ENCODE measurements at places on chromosomes 5 and 9.

- peak; percentile 73 for DNase-seq
Measured at GRCh38 chr9:127589955-127590370, 22.1 kb upstream of the STXBP1 start.

GRCh38 chr5:146940295-146940694 lies 61.7 kb upstream of the PPP2R2B start:
- no peak for DNase-seq

DNA sequence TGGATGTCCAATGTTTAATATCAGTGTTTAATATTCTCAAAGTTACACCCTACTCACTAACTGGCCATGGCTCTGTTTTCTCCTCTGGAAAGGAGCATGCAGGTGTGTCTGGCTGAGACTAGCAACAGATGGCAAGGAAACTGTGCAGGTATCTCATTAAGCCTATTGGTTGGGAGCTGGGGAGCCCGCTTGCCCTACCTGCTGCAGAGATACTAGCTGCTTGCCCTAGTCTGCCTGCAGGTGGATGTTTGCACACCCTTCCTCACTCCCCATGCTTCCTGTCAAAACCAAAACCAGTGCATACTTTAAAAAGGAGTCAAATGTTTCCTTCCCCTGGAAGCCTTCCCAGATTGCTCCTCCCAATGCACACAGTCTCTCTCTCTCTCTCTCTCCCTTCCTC lies 228.3 kb upstream of the RASEF start:
- DNase-seq, result peak; percentile 9

DNA sequence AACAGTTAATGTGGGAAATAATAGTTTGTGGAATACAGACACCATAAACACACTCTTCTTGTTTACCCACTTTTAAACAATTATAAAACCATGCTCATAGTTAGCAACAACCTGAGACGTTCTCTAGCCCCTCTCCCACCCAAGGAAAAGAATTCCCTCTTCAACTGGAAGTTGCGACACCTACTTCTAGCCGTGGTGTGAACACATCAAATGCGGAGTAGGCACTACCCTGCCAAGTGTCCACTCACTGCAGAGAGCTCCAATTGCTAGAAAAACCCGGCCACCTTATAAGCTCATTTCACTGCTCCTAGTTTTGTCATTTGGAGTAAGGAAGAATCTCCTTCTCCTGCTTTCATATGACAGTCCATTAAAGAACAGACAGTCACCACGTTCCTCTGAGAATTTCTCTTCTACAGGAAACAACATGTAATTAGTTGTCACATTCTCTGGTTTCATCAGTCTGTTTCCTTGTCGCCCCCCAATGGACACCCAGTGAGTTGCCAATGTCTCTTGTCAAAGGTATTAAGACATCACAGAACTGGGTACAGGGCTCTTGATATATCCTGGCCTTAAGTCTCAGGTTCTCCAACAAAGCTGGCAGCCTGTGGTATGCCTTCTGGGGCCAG lies 47.3 kb downstream of the PRLR start:
- no peak for DNase-seq

GRCh38 chr9:34710023-34710422 lies at the start of gene CCL21:
CCL21 (minus strand) TSS chr9:34710136; CDS start chr9:34710066, 70 bp downstream.
- no peak for DNase-seq

GRCh38 chr5:141516672-141517025 lies 27.8 kb downstream of the PCDHGC5 start:
- DNase-seq, result no peak
